Progenitor cell of endocrine pancreas (in vitro differentiated cells): ENCODE measurements at places on chromosomes 4 and X. TPM values are rescaled to one million over a fixed set of nuclear protein-coding genes. Genes with fewer than 3 reads are reported as not detected.

Gene WDR44
- total RNA-seq = 10.0 and 11.8 TPM in 2 replicates

Gene CPEB2
- 3.5 and 4.6 TPM in 2 replicates for total RNA-seq

Gene SPANXD
- total RNA-seq = not detected in 2 replicates

Gene PNMA5
- total RNA-seq = not detected in 2 replicates

- no peak for DNase-seq
Measured at GRCh38 chrX:15498741-15499140, 1.9 kb upstream of the BMX start.

DNA sequence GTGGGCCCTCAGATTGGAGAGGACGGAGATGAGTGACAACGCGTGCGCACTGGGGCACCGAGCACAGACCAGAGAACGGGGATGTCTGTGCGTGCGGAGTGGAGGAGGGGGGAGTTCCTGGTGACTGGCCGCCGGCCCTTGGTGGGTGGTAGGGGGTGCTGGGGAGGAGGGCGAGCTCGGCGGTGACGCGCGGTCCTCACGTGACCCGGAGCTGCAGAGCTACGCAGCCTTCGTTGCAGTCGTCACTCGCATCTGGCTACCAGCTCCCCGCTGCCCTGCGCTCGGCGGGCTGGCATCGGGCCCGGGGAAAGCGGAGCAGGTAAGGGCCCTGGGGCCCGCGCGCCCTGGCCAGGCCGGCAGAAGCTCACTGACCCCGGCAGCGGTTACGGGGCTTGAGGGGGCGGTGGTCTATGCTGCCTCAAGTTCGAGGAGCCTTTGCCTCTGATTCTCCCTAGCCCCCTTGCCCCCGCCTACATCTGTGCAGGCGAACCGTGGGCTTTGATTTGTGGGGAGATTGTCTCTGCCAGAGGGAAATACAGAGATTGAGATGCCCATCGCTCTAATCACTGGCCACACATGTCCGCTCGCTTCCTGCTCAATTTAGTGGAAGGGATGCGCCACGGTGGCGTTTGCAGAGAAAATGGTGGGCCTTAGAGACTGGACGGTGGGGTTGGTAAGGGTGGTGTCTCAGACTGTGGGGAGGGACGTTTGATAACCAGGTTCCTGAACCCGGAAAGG, at the start of gene ARMCX4:
Gene ARMCX4, plus strand, starts transcription at position 245 of the 738 bp plus-strand sequence. CDS start 3,134 bp downstream, outside the sequence.
- peak; percentile 38 for DNase-seq

Gene RNF150
- total RNA-seq = 20.0 and 23.1 TPM in 2 replicates

DNA sequence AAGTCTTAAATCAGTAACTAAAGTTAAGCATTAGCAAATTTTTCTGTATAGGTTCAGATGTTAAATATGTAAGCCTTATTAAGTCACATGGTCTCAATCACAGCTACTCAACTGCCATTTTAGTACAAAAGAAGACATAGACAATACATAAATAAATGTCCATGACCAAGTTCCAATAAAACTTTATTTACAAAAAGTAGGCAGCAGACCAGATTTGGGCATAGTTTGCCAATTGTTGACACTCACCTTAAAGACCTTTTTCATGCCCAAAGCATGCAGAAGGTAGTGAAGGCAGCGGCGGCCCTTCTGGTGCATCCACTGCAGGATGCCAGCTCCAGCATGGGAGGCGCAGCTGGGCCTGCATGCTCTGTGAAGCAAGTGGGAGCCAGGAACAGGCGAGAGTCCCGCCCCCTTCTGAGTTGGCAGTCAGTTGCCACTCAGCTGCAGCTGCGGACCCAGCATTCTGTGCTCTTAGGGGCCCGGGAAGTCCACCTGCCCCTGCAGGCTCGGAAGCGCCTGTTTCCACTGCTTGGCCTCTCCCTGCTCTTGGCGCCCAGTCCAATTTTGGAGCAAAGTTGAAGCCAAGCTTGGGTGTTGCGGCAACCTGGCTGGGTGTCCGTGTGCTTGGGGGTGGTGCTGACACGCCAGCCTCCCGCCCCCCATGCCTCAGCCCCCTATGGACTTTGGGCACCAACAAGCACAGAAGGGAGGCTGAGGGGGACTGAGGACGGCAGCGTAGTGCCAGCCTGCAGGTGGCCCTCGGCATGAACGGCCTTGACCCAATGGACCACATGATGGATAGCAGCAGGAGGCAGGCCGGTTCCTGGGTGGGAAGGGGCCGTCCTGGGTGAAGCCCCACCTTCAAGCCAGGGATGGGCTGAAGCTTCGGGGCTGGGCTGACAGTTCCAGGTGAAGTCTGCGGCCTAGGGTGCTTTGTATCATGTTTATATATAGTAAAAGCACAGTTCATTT, 42.4 kb upstream of the PABPC4L start:
- DNase-seq = no peak

- DNase-seq = no peak
Measured at GRCh38 chr4:168857546-168858314, 152.3 kb downstream of the CBR4 start.

GRCh38 chrX:65690057-65690855, 22.8 kb downstream of the MSN start:
- DNase-seq = no peak

Gene PDE6B
- 10.4 TPM in 2 replicates for total RNA-seq

Gene GAGE10
- total RNA-seq = not detected in 2 replicates

GRCh38 chr4:108345862-108346817, 177.4 kb upstream of the LEF1 start:
- DNase-seq = no peak

Gene MAP3K15
- 4.2 and 5.1 TPM in 2 replicates for total RNA-seq

DNA sequence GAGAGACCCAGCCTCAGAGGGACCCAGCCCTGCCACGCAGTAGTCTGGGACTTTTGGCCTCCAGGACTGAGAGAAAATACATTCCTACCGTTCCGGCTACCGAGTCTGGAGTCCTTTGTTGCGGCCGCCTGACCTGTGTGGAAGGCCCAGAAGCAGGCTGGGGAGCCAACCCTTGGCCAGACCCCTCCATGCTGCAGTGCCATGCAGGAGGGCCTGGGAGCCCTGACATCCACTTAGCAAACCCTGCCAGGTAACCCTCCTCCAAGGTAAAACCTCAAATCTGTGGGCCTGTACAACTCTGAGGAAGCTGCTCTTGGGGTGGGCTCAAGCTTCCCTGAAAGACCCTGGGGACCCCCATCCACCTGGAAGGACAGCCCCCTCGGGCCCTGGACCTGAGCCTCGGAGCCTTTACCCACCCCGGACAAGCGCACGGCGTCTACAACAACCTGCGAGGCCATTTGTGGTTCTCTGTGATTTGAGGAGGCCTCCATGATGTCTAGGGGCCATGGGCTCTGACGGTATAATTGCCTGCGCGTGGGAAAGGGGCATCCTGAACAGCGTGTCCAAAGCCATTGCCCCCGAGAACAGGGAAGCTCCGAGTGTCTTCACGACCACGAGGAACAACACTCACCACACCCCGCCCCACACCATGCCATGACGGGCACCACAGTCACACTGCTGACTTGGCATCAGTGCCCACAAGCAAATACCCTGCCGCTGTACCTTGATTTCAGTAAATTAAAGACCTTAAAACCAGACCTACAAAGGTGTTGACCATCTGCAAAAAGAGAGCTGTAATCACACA, 58.7 kb downstream of the ZFYVE28 start:
- no peak for DNase-seq

Gene TKTL2
- not detected in 2 replicates for total RNA-seq

Gene TCEAL5
- total RNA-seq = not detected in 2 replicates

DNA sequence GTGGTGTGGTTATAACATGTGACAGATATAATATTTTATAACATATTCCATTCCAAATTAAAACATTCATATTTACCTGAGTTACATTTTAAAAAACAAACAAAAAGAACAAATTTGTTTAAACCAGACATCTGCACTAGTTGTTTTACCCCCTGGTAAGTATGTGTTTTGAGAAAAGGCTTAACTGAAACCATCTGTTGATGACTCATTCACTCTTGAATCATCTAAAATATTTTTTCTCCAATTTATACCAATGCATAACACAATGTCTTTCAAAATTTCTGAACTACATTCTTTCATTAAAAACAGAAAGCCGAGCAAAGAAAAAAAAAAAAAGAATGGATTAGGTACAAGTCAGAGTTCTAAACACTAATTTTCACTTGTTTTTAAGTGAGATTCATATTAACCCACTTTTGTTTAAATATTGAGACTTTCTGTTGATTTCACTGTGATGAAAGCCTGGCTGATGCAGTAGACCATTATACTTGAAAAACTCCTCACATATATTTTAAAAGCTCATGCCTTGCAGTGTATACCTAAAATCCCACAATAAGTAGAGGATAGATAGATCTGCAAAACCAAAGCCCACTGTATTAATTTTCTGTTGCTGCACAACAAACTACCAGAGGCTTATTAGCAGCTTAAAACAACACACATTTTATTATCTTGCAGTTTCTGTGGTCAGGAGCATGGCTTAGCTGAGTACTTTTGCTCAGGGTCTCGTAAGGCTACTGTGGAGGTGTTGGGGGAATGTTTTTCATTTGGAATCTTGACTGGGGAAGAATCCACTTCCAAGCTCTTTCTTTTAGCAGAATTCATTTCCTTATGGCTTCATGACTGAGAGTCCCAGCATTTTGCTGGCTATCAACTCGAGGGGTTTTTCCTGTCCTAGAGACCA, 221.5 kb downstream of the PCDH18 start:
- DNase-seq = no peak

DNA sequence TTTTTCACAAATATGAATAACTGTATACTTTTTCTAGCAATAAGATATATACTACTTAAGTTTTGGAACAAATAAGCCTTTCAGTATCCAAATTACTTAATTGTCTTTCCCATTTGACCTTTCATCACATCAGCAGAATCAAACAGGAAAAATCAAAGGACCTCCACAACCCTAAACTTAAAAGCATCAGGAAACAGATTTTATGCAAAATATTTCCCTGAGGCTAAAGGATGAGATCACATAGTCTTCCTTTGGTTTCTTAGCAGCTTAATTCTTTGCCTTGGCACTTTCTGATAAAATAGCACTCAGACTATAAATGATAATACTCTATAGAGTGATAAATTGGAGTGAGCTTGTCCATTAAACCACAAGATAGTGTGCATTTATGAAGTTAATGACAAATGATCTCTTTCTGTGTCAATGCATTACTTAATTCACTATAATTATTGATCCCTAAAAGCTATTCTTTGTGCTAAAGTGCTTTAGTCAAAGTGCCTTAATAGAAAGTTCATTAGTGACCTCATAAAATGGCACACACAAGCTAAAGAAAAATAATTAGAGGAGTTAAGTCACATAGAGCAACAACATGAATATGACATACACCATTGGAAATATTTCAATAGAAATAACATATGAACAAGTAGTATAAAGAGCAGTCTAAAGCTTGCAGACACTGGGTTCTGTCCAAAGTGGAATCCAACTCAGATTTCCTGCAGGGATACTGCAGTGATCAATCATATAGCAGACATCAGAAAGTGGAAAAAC, 15.7 kb upstream of the NDST3 start:
- DNase-seq = no peak

Gene GAGE1
- total RNA-seq = not detected in 2 replicates

Gene AKAP14
- total RNA-seq = not detected in 2 replicates

DNA sequence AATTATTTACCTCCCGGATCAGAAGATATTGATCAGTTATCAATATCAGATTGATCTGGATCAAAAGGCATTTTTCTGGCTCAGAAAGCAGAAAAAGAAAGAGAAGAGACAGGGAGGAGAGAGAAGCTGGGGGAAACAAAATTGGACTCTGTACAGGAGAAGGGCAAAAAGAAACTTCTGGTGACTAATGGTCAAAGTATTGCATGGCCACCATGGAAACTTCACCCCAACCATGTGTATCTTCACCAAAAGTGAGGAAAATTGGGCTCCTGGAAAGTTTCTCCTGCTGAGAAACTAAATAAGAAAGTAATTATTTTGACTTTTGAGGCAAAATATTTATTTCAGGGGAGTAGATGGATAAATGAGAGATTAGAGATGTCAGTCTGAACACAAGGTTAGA, 33.9 kb downstream of the RNF150 start:
- no peak for DNase-seq

- DNase-seq = no peak
Measured at GRCh38 chrX:118655561-118656246, 71.7 kb upstream of the IL13RA1 start.

GRCh38 chrX:132472397-132472796, 16.4 kb downstream of the MBNL3 start:
- DNase-seq = no peak

Gene AMTN
- total RNA-seq = not detected in 2 replicates

Gene TACR3
- total RNA-seq = 0.29 and 0.46 TPM in 2 replicates

GRCh38 chrX:110425222-110426154, 66.8 kb downstream of the RTL9 start:
- no peak for DNase-seq

DNA sequence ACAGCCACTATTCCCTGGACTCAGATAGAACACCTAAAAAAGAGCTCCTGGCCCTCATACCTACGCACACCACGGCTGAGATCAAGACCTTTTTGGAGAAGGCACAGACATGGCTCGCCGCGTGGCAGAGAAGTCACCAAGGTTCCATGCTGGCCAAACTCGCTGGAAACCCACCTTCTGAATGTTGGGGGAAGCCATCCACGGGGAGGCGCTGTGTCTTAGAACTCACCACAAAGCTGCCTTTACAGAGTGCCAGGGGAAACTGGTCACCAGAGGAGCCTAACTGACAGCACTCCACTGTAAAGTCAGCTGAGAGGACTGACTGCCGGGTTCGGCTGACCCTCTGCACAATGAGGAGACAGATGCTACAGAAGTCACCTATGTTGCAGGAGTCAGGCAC, 97.9 kb downstream of the NEUROG2 start:
- no peak for DNase-seq

- peak; percentile 21 for DNase-seq
Measured at GRCh38 chr4:132642016-132642817, 506.9 kb upstream of the PCDH10 start.

- DNase-seq = no peak
Measured at GRCh38 chr4:102503831-102504786, 3.0 kb downstream of the NFKB1 start.

Gene KLB
- total RNA-seq = 0.36 and 0.43 TPM in 2 replicates

DNA sequence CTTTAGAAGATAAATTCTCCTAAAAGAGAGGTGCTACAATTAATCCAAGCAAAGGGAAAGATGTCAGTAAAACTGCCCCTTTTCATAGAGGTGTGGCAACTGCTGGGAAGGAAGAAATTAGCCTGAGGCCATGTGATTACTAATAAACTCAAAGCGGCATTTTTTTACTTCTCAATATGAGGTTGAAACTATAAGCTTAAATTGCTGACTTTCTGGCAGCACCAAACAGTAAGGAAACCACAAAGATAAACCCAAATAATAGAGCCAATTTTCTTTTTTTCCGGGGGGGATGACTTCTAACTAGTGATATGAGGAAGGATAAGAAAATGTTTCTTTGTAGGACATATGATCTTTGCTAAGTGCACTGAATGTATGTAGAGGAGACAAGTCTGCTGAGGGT, 30.9 kb downstream of the AR start:
- no peak for DNase-seq

DNA sequence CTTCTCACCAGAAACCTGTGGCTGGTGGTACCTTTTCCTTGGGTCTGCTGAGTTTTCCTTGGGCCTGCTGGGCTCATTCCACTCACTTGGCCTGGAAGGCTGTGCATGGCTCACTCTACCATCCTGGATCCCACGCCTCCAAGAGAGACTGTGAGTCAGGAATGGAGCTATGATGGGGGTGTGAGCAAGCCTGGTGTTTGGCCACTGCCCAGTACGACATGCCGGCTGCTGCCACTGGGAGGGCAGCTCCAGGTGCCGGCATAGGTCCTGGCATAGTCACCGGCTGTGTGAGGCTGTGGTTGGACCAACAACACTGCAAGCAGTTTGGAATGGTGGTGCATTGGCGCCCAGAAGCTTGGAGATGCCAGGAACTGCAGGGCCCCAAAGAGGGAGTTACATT, 721.7 kb downstream of the PCDH18 start:
- DNase-seq = no peak

Gene FLNA
- 765 and 777 TPM in 2 replicates for total RNA-seq

Gene TBC1D9
- 36.4 and 37.4 TPM in 2 replicates for total RNA-seq

Gene NMU
- total RNA-seq = 0.77 and 1.7 TPM in 2 replicates
